Activated CD4-positive, alpha-beta T cell treated with anti-CD3 and anti-CD28 coated beads, Interleukin-2, amount 50 U/mL, for 48 hours (primary cell): ENCODE measurements at places on chromosomes 2 and 18.

- no peak for DNase-seq
Observed at GRCh38 chr2:143175438-143175837, 46.2 kb downstream of the ARHGAP15 start.

- no peak for DNase-seq
Observed at GRCh38 chr2:11502740-11503292, 31.0 kb upstream of the GREB1 start.

DNA sequence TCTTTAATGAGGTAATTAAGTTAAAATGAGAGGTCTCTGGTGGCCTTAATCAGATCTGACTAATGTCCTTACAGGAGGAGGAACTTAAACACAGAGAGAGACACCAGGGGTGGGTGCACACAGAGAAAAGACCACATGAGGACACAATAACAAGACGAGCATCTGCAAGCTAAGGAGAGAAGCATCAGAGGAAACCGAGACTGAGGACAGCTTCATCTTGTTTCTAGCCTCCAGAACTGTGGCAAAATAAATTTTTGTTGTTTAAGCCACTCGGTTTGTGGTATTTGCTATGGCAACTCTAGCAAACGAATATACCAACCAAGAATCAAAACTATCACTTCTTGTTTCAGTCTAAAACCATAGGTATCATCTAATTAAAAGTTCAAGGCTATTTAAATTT, 400.1 kb downstream of the PID1 start:
- no peak for DNase-seq

GRCh38 chr18:38539371-38539770, 973.8 kb upstream of the CELF4 start:
- no peak for DNase-seq

- DNase-seq = no peak
Observed at GRCh38 chr18:45019469-45019868, 338.8 kb downstream of the SETBP1 start.

GRCh38 chr2:9590641-9591040, 35.0 kb upstream of the ADAM17 start:
- no peak for DNase-seq

DNA sequence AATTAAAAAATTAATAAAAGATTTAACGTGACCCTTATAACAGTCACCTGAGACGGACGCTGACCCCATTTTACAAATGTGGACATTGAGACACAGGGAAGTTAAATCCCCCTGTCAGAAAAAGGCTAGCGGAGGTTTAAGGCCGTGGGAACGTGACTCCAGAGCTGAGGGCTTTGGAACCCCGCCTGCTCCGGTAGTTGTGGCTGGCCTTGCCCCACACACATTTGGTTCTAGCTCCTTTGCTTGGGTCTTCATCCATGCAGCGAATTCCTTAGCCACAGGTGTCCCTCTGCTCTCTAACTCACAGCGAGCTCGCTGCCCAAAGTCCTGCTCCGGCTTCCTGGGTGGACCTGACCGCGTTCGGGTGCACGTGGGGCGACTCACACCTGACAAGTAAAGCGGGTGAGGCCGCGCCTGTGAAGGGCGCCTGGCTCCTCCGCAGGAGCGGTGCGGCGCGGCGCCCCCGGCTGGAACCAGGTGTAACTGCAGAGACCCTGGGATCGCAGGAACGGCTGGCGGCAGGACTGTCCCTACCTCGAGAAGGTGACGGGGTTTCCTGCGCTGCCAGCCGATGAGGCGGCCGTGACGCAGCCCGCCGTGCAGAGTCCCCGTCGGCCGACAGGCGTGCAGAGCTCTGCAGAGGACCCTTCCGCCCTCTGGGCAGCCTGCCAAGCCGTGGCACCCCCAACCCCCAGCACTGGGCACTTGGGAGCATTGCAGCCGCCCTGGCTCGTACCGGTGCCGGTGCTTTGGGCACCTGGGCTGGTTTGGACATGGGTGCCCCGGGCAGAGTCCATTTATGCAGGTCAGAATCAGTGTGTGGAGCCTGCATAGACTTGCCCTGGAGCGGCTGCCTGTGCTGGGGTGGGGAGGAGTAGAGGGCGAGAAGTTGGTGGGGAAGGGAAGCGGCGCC, 2.4 kb upstream of the PROC start:
- DNase-seq = peak; percentile 86
